ENCODE measurements at places on chromosomes 1 and 21.

DNA sequence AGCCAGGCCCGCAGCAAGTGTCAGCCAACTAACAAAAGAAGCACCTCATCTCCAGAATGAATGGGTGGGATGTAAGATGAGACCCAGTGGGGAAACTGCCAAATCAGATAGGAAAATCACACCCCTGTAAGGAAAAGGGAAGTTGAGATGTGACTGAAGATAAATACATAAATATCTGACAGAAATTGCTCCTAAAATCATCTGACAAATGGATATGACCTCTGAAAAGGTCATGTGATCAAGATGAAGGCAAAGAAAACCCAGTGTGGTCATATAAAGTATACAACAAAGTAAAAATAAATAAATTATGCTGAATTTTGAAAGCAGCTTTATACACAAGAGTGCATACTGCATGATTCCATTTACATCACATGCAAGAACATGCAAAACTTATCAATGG is 12.7 kb downstream of the SIPA1L2 start:
- no peak for DNase-seq

GRCh38 chr1:237887542-237887941 is 3.2 kb downstream of the ZP4 start:
- no peak for DNase-seq

GRCh38 chr1:236502579-236502971 is 21.2 kb upstream of the LGALS8 start:
- DNase-seq, result no peak

- no peak for DNase-seq
Observed at GRCh38 chr21:30129246-30129645, 37.4 kb downstream of the CLDN17 start.

GRCh38 chr1:165501970-165502348 is 41.8 kb upstream of the LRRC52 start:
- no peak for DNase-seq

- DNase-seq, result no peak
Observed at GRCh38 chr21:33434770-33435360, 31.7 kb downstream of the IFNGR2 start.

DNA sequence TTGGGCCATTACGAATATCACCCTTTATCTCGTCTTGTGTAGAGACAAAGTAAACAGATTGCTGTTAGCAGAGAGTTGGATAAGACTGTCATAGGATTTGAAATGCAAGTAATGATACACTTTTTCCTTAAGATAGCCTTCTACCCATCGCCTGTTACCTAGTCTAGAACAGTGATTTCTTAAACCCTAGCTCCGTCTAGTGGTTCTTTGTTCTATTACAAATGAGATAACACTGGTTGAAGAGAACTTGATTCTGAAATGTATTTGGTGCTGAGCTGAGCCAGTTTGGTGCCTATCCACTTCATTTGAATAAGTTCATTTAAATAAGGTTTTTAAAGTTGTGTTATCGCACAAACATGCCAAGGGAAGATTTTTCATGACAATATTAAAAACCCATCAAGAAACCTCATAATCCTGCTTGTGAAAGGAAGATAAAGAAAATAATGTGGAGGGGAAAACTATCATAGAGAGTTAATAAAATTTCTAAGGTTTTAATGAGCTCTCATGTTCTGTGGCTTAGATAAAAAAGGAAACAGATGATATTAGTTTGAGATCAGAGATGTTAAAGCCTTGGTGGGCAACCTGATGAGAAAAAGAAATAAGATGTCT is 1.5 kb upstream of the KCNH1 start:
- no peak for DNase-seq

DNA sequence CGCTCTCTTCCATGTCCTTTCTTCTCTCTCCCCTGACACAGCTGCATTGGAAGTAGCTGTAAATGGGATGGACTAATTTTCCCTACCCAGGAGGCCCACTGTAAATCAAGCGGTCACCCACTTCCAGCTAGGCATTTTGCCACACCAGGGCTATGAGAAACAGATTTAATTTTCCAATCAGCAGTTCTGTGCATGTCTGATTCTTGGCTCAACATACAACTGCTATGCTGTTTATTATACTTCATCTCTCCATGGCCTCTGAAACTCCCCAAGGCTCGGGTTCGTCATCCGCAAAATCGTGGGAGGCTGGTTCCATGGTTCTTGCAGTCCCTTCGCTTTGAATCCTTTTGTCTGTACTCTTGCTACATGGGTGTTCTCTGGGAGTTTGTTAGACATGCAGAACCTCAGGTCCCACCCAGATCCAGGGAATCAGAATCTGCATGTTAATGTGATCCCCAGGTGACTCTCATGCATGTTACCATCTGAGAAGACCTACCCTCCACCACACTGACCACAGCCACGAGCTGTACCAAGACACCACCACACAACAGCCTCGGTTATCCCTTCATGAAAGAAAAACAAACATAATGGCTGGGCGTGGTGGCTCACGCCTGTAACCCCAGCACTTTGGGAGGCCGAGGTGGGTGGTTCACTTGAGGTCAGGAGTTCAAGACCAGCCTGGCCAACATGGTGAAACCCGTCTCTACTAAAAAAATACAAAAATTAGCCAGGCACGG is 190.5 kb downstream of the GABPA start:
- no peak for DNase-seq

DNA sequence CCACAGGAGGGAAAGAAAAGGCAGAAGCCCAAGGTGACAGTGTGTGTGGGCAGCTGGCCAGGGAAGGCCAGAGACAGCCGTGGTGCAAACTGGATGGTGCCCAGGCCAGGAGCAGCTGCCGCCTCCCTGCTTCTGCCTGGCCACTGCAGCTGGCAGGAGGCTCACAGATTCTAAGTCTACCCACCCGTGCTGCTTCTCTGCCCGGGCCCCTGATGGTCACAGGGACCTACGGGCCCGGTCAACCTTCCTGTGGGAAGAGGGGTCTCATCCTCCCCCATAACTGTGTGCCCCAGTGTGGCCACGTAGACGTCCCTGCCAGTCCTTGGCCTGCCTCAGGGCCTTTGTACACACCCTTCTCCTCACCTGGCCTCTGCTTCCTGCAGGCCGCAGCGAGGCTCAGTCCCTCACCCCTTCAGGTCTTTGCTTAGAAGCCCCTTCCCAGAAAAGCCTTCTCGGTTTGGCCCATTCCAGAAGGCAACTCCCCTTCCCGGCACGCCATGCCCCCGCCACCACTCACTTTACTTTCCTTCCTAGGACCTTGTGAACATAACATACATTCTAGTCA is 192.6 kb upstream of the AJAP1 start:
- no peak for DNase-seq

DNA sequence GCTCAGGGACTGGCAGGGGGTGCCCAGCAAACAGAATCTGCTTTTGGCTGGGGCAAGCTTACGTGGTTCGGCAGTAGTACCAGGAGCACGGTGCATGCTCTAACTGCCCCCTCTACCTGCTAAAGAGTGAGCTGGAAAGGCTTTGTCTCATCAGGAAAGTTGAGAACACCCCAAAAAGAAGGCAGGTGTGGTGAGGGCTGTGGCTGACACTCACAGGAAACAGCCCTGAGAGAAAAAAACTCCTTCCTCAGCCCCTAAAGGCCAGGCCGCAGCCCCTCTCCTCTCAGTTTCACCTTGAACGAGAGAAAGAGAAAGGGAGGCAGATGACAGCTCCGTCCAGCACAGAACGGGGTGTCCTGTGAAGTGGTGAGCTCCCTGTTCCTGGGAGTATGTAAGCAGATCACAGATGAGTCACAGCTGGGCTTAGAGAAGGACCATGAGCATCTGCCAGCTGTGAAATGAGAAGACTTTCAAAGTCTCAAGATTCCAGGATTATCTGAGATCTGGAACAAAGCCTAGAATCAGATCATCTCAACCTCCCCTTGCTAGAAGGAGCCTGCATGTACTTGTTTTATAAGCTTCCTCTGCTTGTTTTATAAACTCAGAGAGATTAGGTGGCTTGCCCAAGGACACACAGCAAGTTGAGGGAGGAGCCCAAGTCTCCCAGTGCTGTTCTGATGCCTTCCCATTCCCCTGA is 13.4 kb downstream of the LAPTM5 start:
- no peak for DNase-seq

- no peak for DNase-seq
Observed at GRCh38 chr1:32715901-32716311, 13.3 kb upstream of the SYNC start.

GRCh38 chr1:95636897-95637296 is 402.9 kb downstream of the RWDD3 start:
- no peak for DNase-seq

- no peak for DNase-seq
Observed at GRCh38 chr1:201401700-201402099, 2.6 kb upstream of the LAD1 start.

GRCh38 chr1:19338323-19338762 is 26.2 kb downstream of the SLC66A1 start:
- DNase-seq, result no peak

- no peak for DNase-seq
Observed at GRCh38 chr21:46284077-46284644, 1.2 kb downstream of the MCM3AP start.

GRCh38 chr1:50989694-50990093 is 19.6 kb downstream of the CDKN2C start:
- no peak for DNase-seq

DNA sequence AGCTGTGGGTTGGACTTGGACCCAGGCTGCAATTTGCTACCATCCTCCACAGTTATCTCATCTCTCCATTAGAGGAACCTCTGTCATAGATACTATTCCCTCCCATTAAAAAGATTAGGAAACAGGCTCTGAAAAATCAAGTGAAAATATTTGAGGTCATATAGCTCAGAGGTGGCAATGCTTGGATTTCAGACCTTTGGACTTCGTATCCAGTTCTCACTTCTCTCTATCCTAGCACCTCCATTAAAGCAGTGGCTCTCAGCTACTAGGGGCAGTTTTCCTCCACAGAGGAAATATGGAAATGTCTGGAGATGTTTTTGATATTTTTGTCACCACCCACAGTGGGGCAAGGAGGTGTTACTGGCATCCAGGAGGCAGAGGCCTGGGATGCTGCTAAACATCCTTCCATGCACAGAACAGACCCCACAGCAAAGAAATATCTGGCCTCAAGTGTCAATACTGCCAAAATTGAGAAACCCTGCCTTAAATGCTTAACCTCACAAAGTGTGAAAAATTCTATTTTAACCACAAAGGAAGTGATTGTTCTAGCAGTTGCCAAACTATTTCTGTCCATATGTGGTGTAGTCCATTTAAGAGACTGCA is 54.1 kb downstream of the C8A start:
- DNase-seq, result no peak

DNA sequence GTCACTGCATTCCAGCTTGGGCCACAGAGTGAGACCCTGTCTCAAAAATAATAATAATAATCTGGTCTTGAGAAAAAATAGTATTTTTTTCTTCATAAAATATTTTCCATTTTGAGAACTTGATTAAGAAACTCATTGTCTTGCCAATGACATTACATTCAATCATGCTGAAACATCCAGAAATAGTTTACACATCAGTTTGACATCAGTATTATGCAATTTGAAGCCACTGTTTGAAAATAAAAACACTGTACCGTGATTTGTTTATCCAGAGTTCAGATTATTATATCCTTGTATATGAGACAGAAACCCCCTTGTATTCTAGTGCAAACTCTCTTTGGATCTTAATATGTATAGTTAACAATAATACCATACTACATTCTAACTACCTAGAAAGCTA is 6.9 kb downstream of the FMO2 start:
- DNase-seq, result no peak

GRCh38 chr1:111884772-111885443 is 104.6 kb downstream of the KCND3 start:
- no peak for DNase-seq
